KG1 (cell line): ENCODE measurements at places on chromosomes 13 and 19.

DNA sequence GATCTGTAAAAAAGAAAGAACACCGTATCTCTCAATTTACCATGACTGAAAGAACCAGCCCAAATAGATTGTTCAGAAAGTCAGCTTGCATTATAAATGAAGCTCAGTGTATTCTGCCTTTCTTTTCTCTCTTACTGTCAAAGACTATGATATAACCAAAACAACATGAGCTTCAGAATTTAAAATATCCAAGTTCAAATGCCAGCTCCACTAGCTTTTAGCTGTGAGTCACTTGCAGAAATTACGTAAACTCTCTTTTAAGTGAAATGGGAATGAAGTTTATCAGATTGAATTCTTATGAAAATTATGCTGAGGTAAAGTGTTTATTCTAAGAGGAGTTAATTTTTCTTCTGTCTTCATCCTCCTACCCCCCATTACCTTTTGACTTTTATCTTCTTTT is 20.0 kb upstream of the POSTN start:
- DNase-seq: no peak

- no peak for DNase-seq
Measured at GRCh38 chr19:15829306-15829698, 13.8 kb upstream of the OR10H1 start.

- DNase-seq: no peak
Measured at GRCh38 chr13:79678100-79678499, 197.1 kb downstream of the NDFIP2 start.

- DNase-seq: no peak
Measured at GRCh38 chr19:3607303-3608078, 816 bp upstream of the TBXA2R start.

- DNase-seq: no peak
Measured at GRCh38 chr19:10260141-10260584, 8.1 kb downstream of the MRPL4 start.

GRCh38 chr13:98707281-98707999 is 45.0 kb downstream of the SLC15A1 start:
- DNase-seq: no peak

- DNase-seq: no peak
Measured at GRCh38 chr19:50329146-50329925, at the start of gene KCNC3. KCNC3 (minus strand) TSS chr19:50329377; CDS start chr19:50329082, 295 bp downstream.

DNA sequence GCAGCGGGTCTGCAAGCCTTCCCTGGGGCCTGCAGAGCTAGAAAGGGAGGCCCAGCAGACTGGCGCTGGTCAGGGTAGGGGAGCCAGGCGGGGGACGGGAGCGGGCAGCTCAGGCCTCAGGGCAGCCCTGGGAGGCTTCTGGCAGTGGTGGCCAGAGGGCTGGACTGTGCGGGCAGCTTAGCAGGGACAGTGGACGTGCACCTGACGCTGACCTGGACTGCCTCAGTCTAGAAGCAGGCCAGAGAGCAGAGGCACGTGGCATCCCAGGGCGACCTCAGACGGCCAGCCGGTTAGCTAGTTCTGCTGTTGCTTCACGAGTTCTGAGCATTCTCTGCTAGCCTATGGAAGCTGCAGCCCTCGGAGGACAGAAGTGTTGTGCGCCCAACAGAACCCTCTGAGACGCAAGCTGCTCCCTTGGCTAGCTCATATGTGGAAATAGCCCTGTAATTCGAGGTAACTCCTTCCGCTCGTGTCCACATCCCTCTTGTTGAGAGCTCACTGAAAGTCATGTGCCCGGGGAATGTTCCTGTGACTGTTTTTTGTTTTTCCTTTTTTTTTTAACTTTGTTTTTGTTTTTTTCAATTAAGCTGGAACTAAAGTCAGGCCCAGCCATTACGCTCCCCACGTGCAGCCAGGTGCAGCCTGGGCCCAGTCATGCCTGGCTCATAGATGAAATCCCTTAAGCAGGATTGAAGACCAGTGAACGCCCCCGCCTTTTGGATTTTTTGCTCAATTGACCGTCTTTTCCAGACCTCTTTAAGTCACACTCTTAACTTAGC is 1.9 kb upstream of the FAM174C start:
- no peak for DNase-seq

- no peak for DNase-seq
Measured at GRCh38 chr13:52162279-52163101, 3.1 kb upstream of the NEK3 start.

DNA sequence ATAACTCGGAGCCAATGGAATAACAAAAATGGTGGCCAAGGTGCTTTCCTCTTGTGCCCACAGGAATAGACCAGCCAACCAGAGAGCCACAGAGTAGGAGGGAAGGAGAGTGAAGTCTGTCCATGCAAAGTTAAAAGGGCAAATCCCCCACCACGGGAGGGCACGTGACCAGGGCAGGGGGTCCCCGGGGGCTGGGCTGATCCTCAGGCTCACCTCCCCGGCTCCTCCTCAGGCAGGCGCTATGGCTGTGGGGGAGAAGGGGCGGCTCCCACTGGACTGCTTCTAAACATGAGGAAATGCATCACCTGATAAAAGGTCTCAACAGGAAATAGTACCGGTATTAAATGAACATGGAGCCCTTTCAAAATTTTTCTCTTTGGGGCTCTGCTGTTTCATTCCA is 73.2 kb upstream of the SLC15A1 start:
- no peak for DNase-seq

- DNase-seq: no peak
Measured at GRCh38 chr13:40346592-40346991, 319.8 kb downstream of the FOXO1 start.

- DNase-seq: no peak
Measured at GRCh38 chr19:33675501-33676124, 53.9 kb downstream of the CHST8 start.

DNA sequence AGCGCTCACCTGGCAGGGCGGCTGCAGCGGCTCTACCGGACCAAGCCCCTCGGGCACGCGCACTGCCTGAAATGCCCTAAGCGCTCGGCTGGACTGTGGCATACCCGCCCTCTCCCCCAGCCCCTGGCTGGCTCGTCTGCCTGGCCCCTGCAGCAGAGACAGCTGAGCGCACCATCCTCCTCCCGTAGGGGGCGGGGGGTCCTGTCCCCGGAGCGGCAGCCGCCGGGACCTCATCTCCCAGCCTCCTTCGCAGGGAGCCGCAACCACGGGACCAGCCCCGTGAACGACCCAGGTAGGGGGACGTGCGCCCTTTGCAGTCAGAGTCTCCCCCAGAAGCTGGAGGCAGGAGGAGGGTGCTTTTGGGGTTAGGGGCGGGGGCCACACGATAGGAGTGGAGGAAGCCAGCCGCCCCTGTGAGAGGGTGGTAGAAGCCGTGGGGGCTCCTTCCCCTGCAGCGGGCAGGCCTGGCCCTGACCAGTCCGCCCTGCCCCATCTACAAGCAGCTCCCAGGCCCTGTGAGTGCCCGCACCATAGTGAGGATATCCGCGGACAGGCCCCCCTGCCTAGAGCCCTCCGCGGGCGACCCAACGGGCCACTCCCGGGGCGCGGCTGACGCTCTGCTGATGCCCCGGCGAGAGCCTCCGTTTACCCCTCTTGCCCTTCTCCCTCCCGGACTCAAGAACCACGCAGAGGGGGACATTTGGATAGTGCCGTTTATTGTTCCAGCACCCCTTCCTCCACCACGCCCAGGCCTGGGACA is 34.2 kb downstream of the ZNF787 start:
- DNase-seq: no peak

DNA sequence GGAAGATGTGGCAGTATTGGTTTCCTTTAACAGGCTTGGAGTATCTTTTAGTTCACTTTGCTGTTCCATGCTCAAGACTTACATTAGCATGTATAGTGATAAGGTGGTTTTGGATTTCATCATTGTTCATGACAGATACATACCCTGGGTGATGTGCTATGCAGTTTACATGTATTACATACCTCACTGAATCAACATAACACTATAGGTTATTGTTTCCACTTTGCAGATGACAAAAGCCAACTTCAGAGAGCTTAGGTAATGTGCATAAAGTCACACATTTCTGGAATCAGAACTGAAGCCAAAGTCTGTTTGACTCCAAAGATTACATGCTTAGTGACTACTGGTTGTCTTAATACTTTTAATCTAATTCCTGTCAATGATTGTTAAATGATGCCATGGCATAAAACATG is 7.1 kb downstream of the COMMD6 start:
- DNase-seq: no peak

DNA sequence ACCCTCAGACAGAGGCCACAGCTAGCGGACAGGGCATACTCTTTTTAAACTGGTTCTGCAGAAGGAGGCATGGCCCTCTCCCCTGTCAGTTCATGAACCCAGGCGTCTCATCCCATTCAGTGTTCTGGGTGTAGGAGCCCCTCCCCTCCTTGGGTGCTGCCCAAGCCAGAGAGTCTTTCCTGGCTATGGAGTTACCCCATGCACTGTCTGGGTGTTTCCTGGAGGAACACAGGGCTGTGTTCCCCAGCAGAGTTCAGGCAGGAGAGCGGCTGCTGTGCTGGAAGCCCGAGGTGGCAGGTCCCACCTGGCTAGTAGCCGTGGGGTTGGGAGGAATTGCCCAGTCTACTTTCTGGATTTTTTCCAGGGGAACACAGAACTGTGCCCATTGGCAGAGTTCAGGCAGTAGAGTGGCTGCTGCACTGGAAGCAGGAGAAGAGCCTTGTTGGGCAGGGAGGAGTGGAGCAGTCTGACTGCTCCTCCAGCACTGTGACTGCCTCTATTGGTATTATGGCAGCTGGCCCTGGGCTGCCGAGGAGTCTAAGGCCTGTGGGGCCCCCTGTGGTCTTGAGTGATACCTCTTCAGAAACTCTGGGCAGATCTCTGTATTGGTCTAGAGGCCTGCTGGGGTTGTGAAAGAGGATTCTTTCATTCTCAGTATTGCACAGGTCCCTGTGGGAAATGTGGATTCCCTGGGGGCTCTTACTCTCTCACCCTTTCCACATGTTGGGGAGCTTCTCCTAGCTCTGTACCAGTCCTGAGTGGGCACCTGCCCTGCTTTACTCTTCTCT is 168.3 kb downstream of the PCDH20 start:
- no peak for DNase-seq

DNA sequence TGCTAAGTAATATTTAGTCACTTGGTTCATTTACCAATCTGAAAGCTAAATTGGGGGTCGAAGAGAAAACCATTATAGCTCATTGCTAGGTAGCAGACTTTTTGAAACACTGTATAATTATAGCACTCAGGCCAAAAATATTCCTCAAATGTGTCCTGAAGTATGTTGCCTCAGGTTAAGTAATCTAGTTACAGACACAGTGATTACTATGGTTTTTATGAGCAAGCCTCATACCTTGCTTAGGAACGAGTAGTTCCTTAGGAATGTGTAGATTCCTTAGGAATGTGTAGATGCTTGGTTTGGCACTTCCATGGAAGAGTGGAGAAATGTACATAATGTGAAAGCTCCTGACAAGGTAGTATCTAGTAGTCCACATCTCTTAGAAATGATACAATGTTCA is 387.5 kb downstream of the LMO7 start:
- DNase-seq: no peak

GRCh38 chr13:20873348-20873747 is 29.2 kb downstream of the XPO4 start:
- no peak for DNase-seq

DNA sequence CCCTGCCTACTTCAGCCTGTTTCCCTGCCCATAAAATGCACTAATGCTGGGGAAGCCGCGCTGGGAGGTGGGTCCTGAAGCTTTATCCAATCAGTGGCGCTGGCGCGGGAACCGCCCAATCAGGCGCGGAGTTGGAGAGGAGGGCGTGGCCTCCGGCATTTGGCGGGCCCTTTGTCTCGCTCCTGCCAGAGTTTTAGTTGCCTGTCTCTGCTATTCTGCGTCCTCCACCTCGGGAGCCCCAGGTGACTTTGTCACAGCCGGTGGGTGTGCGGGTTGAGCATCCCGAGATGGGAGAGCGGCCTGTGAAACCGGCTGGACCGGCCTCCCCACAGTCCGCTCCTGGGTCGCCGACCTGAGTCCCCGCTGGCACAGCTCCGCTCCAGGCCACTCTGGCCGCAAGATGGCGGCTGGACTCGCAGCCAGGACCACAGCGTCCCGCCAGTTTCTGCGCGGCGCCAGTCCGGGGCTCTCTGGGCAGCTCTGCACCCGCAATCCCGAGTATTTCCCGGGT is 30.7 kb upstream of the ZNF429 start:
- peak; percentile 85 for DNase-seq
